ENCODE measurements at places on chromosomes 4 and X. TPM values are rescaled to one million over a fixed set of nuclear protein-coding genes. Genes with fewer than 3 reads are reported as not detected.

- no peak overlapping the region for H3K4me3 ChIP-seq
- no peaks in the 10 kb centered on the region for H3K4me1 ChIP-seq
- H3K27me3 ChIP-seq = no peaks in the 10 kb centered on the region
- DNase-seq = no peak
- no peak overlapping the region for H3K27ac ChIP-seq
These were observed 1722.1 kb upstream of the PCDH10 start for GRCh38 chr4:131427000-131427399.

TCEAL2 gene
- polyA plus RNA-seq = not detected

DNA sequence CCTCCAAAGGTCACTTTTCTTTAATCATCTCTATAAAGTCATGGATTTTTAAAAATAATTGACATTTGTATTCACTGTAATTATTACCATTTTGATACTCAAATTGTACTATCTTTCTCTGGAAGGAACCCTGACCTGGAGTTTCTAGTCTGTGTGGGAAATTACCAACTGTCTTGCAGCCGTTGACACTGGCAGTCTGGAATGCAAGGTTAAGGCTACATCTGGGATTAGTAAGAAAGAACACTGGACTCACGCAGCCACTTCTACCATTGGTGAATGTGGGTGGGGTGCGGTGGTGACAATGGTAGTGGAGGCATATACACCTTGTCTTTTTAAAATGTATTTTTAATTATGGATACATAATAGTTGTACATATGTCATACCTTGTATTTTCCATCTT lies 40.9 kb downstream of the EGF start:
- no peaks in the 10 kb centered on the region for H3K4me1 ChIP-seq
- no peak overlapping the region for H3K27ac ChIP-seq
- no peaks in the 10 kb centered on the region for H3K36me3 ChIP-seq
- DNase-seq = no peak
- H3K27me3 ChIP-seq = no peaks in the 10 kb centered on the region
- no peak overlapping the region for H3K4me3 ChIP-seq

- H3K27ac ChIP-seq = no peak overlapping the region
- H3K4me3 ChIP-seq = no peak overlapping the region
- H3K36me3 ChIP-seq = peaks cover 11% of the 10 kb centered on the region
- DNase-seq = no peak
- no peaks in the 10 kb centered on the region for H3K27me3 ChIP-seq
These were observed 14.9 kb downstream of the PKD2 start for GRCh38 chr4:88022289-88022688.

GRCh38 chrX:127190381-127190780 lies 370.9 kb downstream of the PRR32 start:
- DNase-seq = no peak
- no peaks in the 10 kb centered on the region for H3K36me3 ChIP-seq
- no peaks in the 10 kb centered on the region for H3K27me3 ChIP-seq
- H3K4me3 ChIP-seq = no peak overlapping the region

- H3K4me3 ChIP-seq = no peak overlapping the region
- DNase-seq = peak; percentile 48
- no peaks in the 10 kb centered on the region for H3K4me1 ChIP-seq
- H3K36me3 ChIP-seq = no peaks in the 10 kb centered on the region
- H3K27me3 ChIP-seq = peaks cover 21% of the 10 kb centered on the region
These were observed 3.2 kb upstream of the PCDH19 start for GRCh38 chrX:100413229-100413628.

CXCL6 gene
- not detected for polyA plus RNA-seq

All from IMR-90 (cell line).